ENCODE measurements at places on chromosomes 12 and 14. TPM values are rescaled to one million over a fixed set of nuclear protein-coding genes. Genes with fewer than 3 reads are reported as not detected.

SIX4 gene
- total RNA-seq = 11.1 TPM

CFAP73 gene
- total RNA-seq = 0.56 TPM

IFT43 gene
- 59.8 TPM for total RNA-seq

WSCD2 gene
- 66.8 TPM for total RNA-seq

BTG1 gene
- 21.9 TPM for total RNA-seq

RNF212B gene
- not detected for total RNA-seq

TARBP2 gene
- 31.2 TPM for total RNA-seq

OR4K14 gene
- total RNA-seq = not detected

KRT80 gene
- total RNA-seq = not detected

DNA sequence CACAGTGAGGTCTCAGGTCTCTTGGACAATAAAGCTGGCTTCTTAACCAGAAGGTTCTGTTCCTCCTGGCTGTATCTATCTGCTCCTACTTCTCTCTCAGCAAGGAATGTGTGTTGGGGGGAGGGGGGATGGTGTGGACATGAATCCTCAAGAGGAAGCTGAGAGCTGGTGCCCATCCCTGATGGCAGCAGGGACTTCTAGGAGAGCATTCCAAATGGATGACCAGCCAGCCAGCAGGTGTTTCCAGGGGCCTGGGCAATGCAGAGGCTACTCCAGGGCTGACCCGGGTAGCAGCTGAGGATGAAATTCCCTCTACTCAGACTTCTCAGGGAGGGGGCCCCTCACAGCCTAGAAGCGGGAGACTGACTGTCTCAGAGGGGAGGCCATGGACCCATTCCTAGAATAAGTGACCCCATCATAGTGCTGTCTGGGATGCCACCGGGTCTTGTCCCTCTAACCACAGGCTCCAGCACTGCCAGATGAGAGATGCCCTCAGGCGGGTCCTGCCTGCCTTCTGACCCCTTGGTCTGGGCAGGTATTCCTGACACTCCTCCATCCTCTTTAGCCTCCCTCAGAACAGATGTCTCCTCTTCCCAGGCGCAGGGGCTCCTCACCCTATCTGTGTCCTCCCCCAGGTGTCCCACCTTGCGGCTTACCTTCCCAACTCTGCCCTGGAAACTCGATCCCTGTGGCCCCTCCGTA lies 1.2 kb downstream of the RAB15 start:
- DNase-seq = no peak

DNA sequence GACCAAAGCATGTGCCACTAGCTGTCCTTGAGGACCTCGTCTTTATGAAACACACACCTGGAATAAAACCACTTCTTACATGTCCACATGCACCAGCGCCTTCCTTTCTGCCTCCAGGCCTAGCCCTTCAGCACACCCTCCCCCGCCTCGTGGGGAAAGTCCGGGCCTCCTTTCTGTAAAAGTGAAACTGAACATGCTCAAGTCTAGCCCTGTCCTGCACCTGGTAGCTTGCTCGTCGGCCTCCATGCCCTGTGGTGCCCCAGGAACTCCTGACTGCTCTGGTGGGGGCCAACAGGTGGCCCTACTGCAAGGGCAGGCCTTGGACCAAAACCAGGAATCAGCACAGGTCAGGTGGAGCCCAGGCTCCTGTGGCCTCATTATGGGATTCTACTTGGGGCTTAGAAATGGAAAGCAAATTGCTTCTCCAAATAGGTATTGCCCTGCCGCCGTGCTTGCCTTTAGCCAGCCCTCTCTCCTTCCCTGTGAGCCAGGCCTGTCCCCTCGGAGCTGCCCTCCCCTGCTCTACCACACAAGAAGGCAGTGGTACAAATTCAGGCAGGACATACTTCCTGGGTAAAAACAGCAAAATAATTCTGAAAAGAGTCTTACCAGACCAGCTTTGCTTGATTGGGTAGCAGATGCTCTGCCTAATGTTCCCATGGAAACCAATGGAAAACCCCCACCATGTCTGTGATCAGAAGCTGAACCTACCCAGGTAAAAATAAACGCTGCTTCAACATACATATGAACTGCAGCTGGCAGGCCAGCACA lies 43.5 kb downstream of the ERH start:
- peak; percentile 29 for DNase-seq

DNA sequence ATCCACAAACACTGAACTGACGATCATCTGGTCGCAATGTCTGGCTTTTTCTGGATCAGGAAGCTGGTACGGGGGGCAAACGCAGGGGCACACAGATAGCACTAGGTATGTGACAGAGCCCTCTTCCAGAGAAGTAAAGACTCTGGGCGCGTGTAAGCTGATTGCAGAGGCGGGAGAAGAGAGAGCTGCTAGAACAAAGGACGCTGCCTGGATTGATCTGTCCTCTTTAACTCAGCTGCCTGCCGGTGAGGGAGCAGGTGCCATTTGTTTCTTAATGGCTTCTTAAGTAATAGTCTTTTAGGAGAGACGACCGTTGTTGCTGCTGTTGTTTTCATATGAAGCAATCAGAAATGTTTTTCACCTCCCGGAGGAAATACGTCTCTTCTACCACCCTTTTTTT lies 77.3 kb downstream of the GLT1D1 start:
- DNase-seq = no peak

DNA sequence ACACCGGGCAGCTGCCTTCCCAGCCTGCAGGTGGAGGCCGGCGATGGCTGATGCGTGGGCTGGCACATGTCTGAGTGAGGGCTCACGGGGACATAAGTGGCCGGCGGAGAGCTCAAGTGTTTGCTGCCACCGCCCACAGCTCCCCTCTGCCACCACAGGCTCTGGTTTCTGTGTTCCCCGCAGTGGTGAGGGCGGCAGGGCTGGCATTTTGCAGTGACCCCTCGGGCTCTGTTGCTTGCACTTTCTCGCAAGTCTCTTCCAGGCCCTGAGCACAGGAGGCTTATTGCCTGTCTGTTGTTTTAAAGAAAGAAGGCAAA lies 271.0 kb upstream of the RTL1 start:
- DNase-seq = peak; percentile 95

DNA sequence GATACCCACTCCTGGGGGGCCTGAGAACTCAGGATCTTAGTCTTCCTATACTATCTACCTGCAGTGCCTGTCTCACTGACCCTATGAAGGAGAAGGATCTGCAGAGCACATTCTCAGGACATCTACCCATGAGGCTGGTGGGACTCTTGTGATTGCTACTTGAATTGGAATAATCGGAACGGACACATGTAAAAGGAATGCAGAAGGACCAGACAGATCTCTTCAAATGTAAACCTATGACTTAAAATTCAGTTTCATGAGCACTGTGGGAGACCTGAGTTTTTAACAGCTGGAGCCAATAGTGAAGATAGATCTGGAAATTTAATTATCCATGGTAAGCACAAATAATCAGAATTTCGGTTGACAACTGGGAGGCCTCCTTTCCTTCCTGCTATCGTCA lies 35.2 kb upstream of the CPSF6 start:
- no peak for DNase-seq

- DNase-seq = no peak
These were observed 710.6 kb upstream of the TMEM132C start for GRCh38 chr12:127556231-127556886.

DNA sequence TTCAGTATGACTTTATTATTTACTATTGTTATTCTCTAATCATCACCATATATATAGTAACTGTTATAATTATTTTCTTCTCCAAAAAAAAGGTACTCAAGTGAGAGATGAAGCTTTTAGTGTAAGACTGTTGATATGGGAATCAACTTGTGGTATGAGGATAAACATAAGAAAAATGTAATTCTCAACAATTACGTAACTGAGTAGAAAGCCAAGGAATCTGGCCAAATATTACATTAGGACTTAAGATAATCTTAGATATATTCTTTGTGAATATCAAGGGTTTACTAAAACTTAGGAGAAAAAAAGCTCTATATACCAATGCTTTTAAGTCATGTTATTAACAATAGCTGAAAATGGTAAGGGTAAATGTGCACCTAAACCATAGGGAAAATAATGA lies 13.3 kb downstream of the SENP1 start:
- no peak for DNase-seq

GRCh38 chr14:68632054-68632895 lies 160.6 kb downstream of the ZFP36L1 start:
- peak; percentile 83 for DNase-seq

DNA sequence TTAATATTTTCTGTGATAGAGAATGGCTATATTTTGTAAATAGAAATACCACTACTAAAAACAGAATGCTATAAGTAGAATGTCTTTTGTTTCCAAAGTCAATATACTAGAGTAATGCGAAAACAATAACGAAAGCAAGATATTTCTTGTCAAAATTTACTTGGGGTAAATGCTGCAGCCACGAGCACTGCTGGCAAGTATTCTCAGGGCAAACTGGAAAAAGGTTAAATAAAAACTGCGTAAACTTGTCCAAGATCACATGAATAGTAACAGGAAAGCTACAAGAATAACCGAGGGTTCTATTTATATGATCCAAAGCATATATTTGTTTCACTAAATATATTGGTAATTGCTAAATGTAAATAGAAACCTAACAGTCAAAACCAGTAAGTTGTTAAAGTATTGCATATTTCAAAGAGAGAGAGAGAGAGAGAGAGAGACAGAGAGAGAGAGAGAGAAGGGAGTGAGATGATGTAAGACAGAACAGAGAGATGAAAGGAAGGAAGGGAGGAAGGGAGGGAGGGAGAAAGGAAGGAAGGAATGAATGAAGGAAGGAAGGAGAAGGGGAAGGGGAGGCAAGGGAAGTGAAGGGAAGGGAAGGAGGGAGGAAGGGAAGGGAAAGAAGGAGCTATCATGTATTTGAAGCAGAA lies 231.7 kb downstream of the KCNC2 start:
- no peak for DNase-seq

DNA sequence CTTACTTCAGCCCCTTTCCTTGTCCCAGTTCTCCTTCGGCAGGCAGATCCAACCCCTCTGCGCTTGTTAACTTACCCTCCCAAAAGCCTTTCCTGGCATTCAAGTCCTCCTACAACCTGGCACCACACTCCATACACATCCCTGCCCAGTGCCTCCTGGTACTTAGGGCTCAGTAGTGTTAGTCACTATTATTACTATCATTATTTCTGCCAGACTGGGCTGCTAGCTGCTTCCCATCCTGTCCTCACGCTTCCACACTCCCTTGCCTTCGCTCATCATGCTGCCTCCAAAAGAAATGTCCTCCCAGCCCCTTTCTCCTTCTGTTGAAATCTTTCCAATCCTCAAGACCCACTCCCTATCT lies 1.6 kb upstream of the HDAC7 start:
- DNase-seq = no peak

- DNase-seq = no peak
These were observed 146.2 kb downstream of the DACT1 start for GRCh38 chr14:58783792-58784511.

GRCh38 chr14:96167224-96168148 lies 37.2 kb upstream of the BDKRB2 start:
- no peak for DNase-seq

GRCh38 chr14:100069161-100069800 lies 4.1 kb downstream of the EVL start:
- DNase-seq = no peak

GRCh38 chr12:24913953-24914352 lies 34.9 kb downstream of the BCAT1 start:
- DNase-seq = no peak

DNA sequence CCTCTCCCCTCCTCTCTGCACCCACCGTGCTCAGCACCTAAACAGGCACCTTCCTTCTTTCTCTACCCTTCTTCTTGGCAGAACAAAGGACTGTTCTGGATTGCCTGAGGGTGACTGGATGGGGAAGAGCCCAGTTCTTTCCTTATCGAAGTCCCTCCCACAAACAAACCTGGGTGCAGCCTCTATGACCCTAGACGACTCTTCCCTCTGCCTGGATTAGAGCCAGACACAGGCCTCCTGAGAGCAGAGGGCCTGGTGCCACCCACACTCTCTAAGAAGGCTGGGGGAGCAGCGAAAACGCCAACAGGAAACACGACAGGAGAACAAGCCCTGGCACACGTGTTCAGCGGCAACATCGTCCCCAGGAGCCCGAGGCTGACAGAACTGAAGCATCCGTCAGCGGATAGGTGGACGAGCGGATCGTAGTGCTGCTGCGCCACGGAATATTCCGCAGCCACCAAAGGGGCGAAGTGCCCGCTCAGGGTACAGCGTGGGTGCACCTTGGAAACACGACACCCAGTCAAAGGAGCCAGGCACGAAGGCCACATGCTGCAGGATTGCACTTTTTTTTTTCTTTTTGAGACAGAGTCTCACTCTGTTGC lies 38.0 kb downstream of the RIMBP2 start:
- DNase-seq = no peak

DNA sequence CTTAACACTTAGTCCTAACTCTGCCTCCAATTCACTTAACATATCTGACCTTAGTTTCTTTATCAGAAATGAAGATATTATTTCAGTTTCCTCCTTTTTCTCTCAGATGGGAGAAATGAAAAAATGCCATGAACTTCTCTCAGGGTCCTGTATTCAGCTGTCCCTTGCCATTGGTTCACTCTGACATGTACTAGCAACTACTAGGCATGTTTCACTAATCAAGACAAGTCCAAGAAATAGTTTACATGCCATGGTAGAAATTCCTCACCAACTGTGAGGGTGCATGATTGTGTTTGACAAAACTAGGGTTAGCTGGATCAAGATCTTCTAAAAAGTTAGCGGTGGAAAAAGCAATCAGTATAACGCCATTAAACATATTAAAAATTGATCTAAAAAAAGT lies 7.0 kb upstream of the ATXN7L3B start:
- no peak for DNase-seq

DNA sequence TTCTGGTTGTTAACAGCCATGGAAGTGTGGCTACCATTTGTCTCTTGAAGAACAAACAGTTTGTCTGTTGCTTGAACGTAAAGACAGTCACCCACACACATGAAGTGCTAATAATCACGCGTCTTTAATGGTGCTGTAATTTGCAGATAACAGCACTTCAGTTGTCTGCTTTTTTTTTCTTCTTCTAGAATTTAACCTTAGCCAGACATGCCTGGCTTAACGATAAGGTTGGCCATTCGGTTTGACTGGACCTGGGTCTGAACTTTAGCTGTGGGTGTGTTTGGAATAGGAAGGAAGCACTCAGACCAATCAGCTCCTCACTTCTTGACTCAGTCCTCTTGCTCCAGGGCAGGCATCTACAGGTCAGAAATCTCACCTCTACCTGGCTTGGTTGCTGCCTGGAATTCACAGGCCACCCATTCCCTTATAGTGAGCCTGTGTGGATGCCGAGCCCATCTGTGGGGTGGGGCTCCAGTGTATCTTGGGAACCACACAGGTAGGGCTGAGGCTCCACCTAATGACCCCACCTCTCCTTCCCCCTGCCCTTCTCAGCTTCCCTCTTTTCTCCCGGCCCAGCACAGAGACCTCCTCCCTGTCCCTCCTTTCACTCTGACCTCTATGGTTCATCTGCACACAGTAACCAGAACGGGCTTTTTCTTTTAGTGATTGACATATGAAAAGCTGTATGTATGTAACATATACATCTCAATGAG lies 246.4 kb upstream of the PWP1 start:
- no peak for DNase-seq

- peak; percentile 65 for DNase-seq
These were observed 118.4 kb upstream of the NCOR2 start for GRCh38 chr12:124685689-124686369.

GRCh38 chr14:102591372-102591943 lies 991 bp upstream of the RCOR1 start:
- DNase-seq = peak; percentile 37

GRCh38 chr12:50166799-50167048 lies 445 bp downstream of the CERS5 start:
- DNase-seq = no peak
